ENCODE measurements at places on chromosomes 2 and 18. TPM values are rescaled to one million over a fixed set of nuclear protein-coding genes. Genes with fewer than 3 reads are reported as not detected.
A peak's percentile ranks its signal among the peaks of the same experiment; 100 is the strongest.

Gene GAREM2
- 3.6 TPM for total RNA-seq

Gene ALK
- total RNA-seq = not detected

Gene CACNB4
- total RNA-seq = 0.10 TPM

Gene ZDBF2
- total RNA-seq = 7.9 TPM

Gene HOXD12
- not detected for total RNA-seq

Gene CNDP1
- not detected for total RNA-seq

Gene NDUFAF7
- 17.1 TPM for total RNA-seq

GRCh38 chr2:218516614-218517013 is 51.5 kb downstream of the USP37 start:
- no peak for DNase-seq

GRCh38 chr2:14513903-14514302 is 118.6 kb upstream of the LRATD1 start:
- no peak for DNase-seq

- no peak for DNase-seq
Measured at GRCh38 chr2:190183539-190183938, 121.0 kb upstream of the MSTN start.

- DNase-seq = no peak
Measured at GRCh38 chr2:8162552-8162951, 519.3 kb upstream of the ID2 start.

DNA sequence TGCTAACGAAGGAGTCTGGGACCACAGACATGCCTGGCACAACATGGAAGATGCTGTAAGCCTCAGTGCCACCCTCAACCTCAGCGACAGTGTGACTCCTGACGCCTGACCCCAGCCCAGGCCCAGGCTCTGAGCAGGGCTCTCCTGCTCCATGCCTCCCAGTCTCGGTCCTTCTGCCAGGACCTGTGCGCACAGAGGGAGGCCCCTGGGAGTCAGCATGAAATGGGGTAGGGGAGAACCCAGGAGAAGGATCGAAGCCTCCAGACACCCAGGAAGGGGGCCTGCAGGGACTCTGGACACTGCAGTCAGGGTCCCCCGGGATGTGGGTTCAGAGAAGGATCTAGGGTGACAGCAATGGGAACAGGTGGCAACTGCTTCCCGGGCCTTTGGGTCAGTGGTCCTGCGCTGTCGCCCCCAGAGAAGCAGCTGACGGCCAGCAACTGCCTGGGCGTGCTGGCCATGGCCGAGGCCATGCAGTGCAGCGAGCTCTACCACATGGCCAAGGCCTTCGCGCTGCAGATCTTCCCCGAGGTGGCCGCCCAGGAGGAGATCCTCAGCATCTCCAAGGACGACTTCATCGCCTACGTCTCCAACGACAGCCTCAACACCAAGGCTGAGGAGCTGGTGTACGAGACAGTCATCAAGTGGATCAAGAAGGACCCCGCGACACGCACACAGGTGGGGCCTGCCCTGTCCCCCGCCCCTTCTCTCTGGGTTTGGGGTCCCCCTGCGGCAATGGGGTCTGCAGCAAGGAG is 233.9 kb downstream of the ATAD2B start:
- no peak for DNase-seq

DNA sequence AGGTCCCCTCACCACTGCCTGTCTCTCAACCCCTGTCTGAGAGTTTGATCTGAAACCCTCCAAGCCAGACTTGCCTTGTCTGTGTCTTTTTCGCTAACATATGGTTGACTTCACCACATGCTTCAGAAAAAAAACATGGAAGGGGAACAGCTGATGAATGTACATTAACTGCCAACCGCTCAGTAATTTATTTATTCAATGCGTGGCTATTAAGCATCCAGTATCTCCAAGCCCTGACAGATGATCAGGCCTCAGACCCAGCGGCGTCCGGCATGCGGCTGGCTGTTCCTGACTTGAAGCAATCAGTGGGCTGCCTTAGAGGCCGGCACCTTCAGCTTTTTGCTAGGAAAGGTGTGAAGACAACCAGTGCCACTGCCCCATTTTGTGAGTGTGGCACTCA is 62.3 kb downstream of the NGEF start:
- DNase-seq = no peak

DNA sequence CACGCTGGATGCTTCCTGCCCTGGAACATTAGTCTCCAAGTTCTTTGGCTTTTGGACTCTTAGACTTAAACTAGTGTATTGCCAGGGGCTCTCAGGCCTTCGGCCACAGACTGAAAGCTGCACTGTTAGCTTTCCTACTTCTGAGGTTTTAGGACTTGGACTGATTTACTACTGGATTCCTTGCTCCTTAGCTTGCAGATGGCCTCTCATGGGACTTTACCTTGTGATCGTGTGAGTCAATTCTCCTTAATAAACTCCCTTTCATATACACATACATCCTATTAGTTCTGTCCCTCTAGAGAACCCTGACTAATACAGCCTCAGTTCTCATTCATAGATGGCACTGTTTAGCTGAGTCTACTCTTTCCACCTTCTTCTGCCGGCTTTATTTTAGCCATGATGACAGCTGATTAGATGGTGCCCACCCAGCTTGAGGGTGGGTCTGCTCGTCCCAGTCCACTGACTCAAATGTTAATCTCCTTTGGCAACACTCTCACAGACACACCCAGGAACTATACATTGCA is 389.1 kb downstream of the NYAP2 start:
- DNase-seq = no peak

DNA sequence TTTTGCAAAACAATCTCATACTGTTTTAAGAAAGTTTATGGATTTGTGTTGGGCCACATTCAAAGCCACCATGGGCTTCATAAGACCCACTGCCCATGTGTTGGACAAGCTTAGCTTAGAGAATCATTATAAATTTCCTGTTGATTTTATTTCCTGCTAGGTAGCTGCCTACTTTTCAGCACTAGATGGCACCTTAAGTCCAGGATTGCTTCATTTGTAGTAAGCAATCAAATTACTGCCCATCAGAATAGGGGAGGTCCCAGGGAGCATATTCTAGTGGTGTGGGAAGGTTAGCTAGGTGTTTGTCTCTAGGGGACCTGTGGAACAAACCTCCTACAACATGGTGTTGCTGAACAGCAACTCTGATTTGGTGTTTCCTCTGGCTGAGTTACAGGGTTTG is 11.0 kb upstream of the DCDC2C start:
- peak; percentile 19 for DNase-seq

DNA sequence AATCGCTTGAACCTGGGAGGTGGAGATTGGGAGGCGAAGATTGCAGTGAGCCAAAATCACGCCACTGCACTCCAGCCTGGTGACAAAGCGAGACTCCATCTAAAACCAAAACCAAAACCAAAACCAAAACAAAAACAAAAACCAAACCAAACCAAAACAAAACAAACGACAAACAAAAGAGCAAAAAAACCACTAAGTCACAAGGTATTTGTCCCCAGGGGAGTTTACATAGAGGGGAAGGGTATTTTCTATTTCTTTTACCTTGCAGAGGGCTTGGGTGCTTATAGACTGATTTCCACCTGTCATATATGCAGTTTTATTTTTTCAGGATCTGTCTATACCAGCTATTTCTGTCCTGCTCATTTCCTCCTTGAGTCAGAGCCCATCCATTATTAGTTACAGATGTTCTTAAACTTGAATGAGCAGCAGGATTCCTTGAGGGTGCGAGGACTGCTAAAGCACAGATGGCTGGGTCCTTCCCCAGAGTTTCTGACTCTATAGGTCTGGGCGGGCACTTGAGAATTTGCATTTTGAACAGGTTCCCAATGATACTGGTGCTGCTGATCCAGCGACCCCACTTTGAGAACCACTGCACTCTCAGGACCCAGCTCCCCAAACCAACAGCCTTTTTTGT is 102.2 kb upstream of the UXS1 start:
- DNase-seq = no peak

GRCh38 chr2:57890464-57890863 is 156.1 kb upstream of the VRK2 start:
- DNase-seq = peak; percentile 19

DNA sequence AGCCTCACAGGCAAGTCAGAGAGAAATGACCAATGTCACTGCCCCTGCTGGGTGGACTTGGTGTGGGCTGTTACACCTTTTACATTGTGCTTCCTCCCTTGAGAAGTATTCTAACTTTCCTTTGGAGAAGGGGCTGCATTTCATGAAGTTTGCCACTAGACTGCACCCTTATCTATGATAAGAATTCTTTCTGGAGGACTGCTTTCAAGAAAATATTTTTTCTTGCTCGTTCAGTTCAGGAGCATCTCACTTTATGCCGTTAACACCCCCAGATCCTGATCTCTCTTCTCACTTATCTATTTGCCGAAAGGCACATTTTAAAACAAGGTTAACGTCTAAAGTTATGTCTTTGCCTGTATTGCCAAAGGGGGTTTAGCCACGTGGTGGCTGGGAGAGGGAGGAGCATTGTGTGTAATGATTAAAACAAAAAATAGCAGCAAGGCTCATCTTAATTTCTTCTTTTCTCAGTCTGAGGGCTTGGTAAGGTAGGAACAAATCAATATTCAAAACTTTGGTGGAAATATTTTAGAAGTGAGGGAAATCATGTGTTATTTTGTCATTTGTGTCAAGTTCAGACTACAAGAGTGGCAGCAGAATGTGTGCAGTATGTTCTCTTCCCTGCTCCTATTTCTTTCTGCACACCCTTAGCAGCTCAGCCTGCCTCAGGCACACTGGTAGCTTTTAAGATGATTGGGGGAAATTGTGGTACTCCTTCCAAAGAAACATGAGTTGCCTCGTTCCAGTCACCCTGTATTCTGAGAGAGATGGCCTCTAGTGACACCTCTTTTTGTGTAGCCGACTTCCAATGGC is 1.6 kb upstream of the IGFBP5 start:
- peak; percentile 63 for DNase-seq

- no peak for DNase-seq
Measured at GRCh38 chr2:236355911-236356310, 91.7 kb upstream of the ASB18 start.

- DNase-seq = no peak
Measured at GRCh38 chr2:232628466-232629128, 4.8 kb upstream of the EFHD1 start.

- DNase-seq = no peak
Measured at GRCh38 chr2:218362606-218363005, 5.9 kb downstream of the CATIP start.

DNA sequence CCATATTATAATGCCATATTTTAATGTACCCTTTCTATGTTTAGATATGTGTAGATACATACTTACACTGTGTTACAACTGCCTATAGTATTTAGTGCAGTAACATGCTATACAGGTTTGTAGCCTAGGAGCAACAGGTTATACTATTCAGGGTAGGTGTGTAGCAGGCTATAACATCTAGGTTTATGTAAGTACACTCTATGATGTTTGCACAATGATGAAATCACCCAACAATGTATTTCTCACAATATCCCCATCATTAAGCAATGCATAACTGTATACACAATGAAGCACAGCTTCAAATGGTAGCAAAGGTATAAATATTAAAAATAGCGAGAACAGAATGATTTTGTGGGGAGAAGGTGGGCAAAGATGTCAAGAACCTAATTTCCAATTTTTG is 117.8 kb downstream of the DYM start:
- no peak for DNase-seq

DNA sequence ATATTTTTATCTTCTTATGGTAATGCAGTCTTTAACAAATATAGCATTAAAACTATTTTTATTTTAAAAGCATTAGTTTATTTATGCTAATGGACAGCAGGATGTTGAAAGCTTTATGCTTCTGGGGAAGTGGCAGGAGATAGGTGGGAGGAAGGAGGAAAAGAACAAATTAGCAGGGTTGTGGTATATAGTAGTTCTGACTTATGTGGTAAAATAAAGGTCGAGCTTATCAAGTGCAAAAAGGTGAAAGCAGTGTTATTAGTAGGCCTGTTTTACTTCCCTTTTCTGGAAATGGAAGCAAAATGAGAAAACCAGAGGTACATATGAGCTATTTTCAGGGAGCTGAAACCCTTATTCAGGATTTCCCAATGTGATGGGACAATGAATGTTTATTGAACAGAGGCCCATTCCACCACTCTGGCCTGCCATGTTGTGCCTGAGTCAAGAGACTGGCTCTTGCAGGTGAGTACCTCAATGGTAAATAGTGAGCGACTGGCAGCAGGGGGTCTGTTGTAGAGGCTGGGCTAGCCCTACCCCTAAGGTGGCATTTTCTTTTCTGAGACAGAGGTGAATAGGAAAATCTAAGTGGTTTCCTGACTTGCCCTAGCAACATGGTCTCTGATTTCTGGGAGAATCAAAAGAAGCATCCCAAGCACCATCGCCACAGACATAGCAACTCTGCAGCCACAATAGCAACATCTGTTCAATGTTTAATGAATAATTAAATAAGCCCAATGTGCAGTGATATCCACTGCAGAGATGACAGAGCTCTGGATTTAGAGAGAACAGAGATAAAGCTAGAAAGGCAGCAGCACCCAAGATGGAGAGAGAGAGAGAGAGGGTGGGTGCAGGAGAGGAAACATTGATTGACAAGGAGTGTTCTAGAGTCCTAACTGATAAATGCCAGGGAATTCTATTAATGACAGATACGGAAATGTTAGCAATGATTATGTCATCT is 119.7 kb downstream of the UPP2 start:
- no peak for DNase-seq

GRCh38 chr2:154776825-154777224 is 78.3 kb downstream of the KCNJ3 start:
- no peak for DNase-seq

DNA sequence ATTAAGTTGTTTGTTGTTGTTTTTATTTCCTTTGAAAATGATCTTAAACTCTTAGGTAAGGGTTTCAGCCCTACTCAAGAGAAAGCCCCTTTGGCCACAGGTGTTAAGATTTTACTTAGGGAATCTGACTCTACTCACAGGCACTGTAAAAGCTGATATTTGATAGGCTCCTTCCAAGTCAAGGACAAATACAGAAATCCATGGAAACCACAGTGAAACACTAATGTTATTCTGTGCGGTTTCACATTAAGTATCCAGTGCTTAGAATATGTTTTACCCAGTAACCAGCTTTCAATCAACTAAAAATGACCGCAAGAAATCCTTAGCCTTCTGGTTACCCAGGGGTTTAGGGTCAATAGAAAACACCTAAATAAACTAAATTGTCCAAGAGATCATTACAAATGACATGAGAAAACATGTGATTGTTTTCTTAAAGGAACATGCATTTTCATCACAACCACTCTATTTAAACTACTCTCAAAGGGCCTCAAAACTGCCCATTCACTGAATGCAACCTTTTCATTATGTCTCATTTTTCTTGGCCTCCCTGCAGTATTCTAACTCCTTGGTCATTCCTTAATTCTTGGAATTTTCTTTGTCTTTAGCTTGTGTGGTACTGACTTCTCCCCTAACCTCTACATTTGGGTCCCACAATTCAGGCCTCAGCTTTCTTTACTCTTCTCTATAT is 56.0 kb downstream of the CDH2 start:
- DNase-seq = no peak

- DNase-seq = no peak
Measured at GRCh38 chr2:2902547-2903281, 474.9 kb downstream of the EIPR1 start.

Measured in Caki2 (cell line).